ENCODE measurements at places on chromosomes 3 and 15.

GRCh38 chr3:16392065-16392464, 121.4 kb downstream of the RFTN1 start:
- DNase-seq: no peak

- DNase-seq: no peak
Observed at GRCh38 chr3:124705552-124705951, 24.7 kb upstream of the UMPS start.

- no peak for DNase-seq
Observed at GRCh38 chr15:29092376-29093064, 177.1 kb downstream of the NSMCE3 start.

- peak; percentile 38 for DNase-seq
Observed at GRCh38 chr3:22117751-22118346, 366.8 kb upstream of the ZNF385D start.

DNA sequence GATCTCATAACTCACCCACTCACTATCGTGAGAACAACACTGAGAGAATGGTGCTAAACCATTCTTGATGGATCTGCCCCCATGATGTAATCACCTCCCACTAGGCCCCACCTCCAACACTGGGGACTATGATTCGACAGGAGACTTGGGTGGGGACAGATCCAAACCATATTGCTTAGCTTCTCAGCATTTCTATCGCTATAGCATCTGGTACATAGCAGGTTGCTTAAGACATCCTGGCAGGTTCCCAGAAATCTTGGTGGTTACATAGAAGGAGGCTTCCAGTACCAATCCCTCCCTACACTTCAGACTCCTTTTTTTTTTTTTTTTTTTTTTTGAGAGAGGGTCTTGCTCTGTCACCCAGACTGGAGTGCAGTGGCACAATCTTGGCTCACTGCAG, 487.8 kb downstream of the EDEM1 start:
- DNase-seq: no peak

- DNase-seq: no peak
Observed at GRCh38 chr3:175127075-175127662, 268.0 kb downstream of the NAALADL2 start.

GRCh38 chr15:57611123-57611522, 19.4 kb downstream of the MYZAP start:
- no peak for DNase-seq

GRCh38 chr3:12924437-12924836, 83.1 kb upstream of the RPL32 start:
- DNase-seq: no peak

DNA sequence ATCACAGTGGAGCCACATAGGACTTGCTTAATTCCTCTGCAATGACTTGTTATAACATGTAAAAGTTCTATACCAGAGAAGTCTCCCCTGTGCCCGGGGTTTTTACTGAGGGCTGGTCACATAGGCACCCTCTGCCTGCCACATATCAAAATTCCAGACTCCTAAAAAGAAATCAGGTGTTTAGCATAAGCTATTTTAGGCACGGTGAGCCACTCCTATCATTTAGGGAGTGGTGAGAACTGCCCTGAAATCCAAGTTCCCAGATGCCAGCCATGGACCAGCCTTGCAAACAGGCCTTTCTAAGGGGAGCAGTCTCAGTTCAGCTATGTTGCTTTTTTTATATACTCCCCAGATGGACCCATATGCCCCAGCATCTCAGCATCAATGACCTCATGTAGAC, 130.3 kb downstream of the THSD4 start:
- DNase-seq: no peak

DNA sequence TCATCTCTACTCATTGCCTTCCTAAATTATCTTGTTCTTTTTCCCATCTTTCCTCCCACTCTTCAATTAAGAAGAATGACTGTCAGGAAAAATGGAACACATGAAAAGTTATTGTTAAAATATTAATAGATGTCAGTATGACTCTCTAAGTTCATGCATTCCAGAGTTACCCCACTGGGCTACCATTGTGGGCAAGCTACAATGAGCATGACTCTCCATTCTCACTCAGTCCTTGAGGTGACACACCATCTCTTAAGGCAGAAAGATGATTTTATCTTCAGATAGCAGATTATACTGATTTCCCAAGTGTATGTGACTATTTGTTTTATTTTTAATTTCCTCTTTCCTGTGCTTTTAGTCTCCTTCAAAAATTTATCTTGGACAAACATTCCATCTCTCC, 144.3 kb downstream of the ALCAM start:
- no peak for DNase-seq

- no peak for DNase-seq
Observed at GRCh38 chr3:39753391-39753790, 56.0 kb upstream of the MYRIP start.

- peak; percentile 29 for DNase-seq
Observed at GRCh38 chr3:172635588-172635987, 75.3 kb downstream of the NCEH1 start.

Data from NCI-H2029 treated with DMSO at 0.1 percent for 48 hours (cell line).